ENCODE measurements at places on chromosomes 2 and 18. TPM values are rescaled to one million over a fixed set of nuclear protein-coding genes. Genes with fewer than 3 reads are reported as not detected.

GPR55 gene
- polyA plus RNA-seq = not detected

LIPG gene
- polyA plus RNA-seq = 6.8 TPM

ZSCAN30 gene
- polyA plus RNA-seq = 49.8 TPM

PJVK gene
- polyA plus RNA-seq = 3.2 TPM

RNF125 gene
- polyA plus RNA-seq = 18.6 TPM

NT5C1B gene
- polyA plus RNA-seq = 0.19 TPM

HAAO gene
- polyA plus RNA-seq = 28.5 TPM

MPV17 gene
- polyA plus RNA-seq = 51.3 TPM

ATG9A gene
- polyA plus RNA-seq = 28.7 TPM

CARF gene
- 14.6 TPM for polyA plus RNA-seq

FSHR gene
- not detected for polyA plus RNA-seq

B3GNT7 gene
- 0.33 TPM for polyA plus RNA-seq

NEURL3 gene
- 0.37 TPM for polyA plus RNA-seq

SERPINB5 gene
- polyA plus RNA-seq = 5.9 TPM

DNA sequence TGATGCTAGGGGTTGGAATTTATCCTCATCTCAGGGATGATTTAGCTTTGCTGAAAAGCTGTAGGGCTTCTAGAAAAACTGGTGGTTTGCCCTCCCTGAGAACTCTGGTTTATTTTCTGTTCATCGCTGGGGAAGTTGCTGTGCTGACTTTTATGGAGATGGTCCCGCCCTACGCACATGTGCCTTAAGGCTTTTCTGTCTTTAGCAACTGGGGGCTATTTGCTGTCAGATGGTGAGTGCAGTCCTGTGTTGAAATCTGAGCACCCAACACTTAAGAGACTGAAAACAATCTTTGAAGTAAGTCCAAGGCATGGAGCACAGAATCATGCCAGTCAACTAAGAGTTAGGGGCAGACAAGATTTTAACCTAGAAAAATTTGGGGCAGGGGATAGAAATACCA, 2148.4 kb upstream of the CELF4 start:
- no peak for DNase-seq

DNA sequence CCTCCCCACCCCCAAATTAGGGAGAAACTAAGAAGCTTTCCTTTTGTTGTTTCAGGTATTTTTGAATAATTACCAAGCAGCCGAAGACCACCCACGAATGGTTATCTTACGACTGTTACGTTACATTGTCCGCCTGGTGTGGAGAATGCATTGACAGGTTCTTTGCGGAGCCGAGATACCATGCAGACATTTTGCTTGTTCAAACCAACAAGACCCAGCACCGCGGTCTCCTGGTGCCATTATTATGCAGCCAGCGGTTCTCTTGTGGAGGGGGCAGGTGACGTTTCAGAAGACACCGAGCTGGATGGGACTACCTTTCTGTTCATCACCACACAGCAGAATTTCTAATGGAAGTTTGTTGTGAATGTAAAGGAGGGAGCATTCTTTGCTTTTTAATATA, 43.4 kb downstream of the BCL2L11 start:
- DNase-seq = no peak

DNA sequence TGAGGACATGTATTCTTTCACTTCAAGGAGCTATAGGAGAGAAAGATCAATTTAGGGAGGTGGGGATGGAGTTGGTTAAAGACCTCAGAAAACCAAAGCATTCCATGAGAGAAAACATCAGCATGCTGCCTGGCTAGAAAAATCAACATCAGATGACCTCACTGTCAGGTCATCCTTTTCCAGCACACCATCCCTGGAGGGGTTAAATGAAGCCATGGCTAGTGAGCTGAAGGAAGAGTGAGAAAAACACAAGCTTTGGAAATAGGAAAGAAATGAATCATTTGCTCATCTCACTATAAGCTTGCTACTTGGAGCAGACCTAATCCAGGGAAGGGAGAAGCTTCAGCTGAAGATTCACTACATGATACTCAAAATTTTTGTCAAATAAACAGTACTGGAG, 109.5 kb upstream of the ITGB6 start:
- no peak for DNase-seq

DNA sequence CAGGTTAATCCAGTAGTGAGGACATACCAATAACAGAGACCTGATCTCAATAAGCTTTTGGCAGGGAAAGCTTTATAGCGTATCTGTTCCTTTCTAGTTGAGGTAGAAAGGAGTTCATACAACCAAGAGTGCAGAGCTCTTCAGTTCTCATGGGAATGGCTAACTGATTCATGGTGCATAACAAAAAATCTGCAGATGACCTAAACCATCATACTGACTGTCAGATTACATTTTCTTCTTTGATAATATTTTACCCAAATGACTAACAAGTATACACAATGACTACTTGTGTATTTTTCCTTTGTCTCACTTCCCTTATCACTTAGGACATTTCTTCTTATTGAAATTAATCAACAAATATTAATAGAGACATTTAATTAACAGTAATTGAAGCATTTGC, 140.0 kb upstream of the SERTAD2 start:
- DNase-seq = no peak

DNA sequence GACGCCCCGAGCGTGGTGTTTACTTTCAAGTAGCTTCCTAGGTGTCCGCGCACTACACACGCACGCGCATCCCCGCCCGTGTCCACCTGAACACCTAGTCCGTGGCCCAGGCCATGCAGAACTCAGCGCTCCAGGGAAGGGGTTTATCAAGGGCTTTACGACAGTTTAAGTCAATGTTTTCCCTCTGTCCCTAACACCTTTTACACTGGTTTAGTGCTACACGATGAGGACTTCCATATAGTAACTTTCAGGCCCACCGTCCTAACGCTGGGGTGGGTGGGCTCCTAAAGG, 1.4 kb upstream of the BCL2 start:
- DNase-seq = no peak

DNA sequence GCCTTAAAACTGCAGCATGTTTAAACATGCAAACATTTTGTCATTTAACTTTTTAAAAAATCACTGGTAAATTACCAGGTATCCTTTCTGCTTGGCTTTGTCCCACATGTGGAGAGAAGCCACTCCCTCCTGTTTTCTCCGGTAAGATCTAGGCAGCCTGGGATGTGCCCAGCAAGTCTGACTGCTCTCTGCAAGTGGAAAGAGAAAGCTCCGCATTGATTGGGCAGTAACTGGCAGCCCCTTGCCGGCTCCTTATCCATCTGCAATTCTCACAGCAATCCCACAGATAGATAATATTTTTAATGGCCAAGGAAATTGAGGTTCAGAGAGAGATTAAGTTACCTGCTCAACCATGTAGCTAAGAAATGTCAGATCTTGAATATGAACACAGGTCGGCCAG, 136.1 kb downstream of the TMEM200C start:
- DNase-seq = no peak

GRCh38 chr2:143357966-143358365, 228.7 kb downstream of the ARHGAP15 start:
- DNase-seq = peak; percentile 7

GRCh38 chr2:237772513-237772912, 26.1 kb upstream of the RBM44 start:
- no peak for DNase-seq

GRCh38 chr2:86372641-86373502, 35.4 kb upstream of the REEP1 start:
- DNase-seq = no peak

DNA sequence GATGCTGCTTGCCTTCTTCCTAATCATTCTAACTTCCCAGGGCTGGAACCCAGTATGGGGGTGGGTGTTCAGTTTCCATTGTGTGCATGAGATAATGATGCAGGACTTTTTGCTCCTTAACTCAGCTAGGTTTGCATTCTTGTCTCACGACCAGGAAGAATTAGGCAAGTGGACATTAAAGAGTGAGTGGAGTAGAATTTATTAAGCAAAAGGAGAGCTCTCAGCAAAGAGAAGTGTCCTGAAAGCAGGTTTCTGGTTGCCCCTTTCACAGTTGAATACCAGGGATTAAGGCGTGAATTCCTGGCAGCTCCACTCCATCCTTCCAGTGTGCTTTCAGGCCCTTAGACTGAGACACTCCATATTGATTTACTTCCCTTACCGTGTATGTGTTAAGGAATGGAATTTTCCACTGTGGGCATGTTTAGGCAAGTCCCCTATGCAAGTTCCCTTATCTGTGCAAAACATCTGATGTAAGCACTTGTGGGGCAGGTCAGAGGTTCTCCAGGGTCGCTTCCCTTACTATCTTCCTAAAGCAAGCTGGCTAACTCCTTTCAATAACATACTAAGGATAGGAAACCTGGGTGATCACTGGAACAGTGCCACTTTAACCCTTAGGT, 126.5 kb downstream of the GPR39 start:
- DNase-seq = no peak

DNA sequence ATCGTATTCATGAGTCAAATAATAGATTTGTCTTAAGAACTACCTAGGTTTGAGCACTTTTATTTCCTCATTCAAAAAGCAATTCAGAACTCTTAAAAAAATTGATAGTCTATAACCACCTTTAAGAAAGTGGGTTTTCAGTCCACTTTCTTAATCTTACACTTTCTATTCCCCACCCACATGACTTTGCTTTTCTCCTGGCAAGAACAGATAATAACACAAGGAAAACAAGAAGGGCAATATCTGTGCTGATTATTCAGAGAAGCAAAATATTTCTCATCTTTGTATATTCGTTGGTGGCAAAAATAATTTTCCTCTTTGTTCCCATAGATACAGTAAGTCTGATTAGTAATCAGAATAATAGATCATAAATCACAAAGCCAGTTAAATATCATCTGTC, 130.6 kb upstream of the DNAJC10 start:
- no peak for DNase-seq

DNA sequence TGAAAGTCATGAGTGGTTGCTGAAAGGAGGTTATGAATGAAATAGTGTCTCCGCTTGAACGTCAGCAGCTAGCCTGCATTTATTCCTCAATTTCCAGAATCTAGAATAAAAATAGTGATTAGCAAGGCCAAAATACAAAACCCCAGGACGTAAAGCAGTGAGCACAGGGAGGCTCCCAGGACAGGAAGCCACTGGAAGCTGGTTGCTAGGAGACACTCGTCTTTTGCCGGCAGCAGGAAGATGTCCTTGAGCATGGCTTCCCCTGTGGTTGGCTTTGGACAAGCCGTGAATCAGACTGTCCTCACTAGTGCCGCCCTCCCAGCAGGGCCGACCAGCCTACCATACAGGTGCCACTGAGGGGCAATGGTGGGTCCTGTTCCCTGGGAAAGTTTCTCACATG, 374.4 kb downstream of the MTX2 start:
- no peak for DNase-seq

DNA sequence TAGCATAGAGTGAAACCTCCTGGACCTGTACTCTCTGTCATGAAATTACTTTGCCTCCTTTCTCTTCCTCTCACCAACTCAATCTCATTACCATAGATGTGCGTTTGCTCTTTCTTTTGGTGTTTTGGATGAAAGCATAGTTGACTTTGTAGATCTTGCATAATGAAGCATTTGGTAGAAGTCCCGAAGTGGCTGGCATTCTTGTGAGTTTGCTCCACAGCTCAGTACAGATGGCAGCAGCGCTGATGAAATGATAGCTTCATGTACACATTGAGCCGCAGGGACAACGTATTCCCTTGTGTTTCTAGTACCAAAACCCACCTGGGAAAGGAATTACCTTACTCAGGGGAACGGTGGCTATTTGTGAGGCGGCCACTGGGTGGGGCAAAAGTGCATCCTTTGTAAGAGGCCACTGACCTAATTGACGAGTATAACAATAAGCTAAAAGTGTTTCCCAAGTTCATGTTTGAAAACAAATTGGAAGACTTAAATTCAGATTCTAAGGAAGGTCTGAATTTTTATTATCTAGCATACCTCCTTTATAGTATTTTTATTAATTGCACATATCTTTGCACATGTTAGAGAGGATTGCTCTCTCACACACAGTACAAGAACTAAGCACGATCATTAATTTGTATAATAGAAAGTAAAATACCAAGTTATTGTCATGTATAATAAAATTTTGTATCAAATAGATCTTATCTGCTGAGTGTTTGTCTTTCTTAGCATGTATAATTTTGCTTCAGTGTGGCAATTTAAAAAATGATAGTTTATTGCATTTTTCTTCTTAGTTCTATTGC, 25.4 kb upstream of the CDH7 start:
- DNase-seq = no peak

- no peak for DNase-seq
Measured at GRCh38 chr2:107595285-107595684, 231.4 kb upstream of the RGPD4 start.

GRCh38 chr2:203960811-203961210, 24.2 kb downstream of the ICOS start:
- DNase-seq = no peak

- no peak for DNase-seq
Measured at GRCh38 chr2:217479566-217479965, 523.2 kb downstream of the TNS1 start.

GRCh38 chr2:181142514-181142913, 162.1 kb downstream of the UBE2E3 start:
- no peak for DNase-seq

DNA sequence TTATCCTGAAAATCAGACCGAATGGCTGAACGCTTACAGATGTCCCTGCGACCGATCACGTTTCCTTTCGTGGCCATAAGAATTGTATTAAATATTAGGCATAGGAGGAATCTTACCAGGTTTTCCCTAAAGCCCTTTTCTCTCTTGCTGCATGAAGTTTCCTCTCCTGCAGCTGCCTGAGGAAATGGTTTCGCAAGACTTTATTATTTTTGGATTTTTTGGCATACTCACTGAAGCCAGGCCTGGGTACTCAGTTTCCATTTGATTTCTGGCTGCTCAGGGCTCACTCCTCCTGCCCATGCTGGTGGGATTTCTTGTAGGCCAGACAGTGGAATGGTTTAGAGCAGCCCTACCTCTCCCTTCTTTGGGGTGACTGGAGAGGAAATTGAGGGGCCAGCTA, 114.0 kb downstream of the KLHL29 start:
- DNase-seq = no peak

DNA sequence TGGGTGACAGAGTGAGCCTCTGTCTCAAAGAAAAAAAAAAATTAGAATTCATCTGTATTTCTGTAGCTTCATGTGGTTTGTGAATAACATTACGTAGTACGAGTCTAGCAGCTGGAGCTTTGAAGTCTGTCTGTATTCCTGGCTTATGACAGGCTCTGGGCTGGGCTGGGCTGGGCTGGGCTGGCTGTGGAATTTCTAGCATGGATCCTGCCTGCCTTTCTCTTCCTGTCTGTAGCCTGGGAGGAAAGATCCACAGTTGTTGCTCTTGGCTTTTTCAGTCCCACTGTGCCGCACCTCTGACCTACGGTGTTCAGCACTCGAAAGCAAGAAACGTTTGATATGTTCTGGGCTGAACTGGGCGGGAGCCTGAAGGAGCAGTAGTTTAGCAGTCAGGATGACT, 55.4 kb downstream of the BOLA3 start:
- peak; percentile 13 for DNase-seq

DNA sequence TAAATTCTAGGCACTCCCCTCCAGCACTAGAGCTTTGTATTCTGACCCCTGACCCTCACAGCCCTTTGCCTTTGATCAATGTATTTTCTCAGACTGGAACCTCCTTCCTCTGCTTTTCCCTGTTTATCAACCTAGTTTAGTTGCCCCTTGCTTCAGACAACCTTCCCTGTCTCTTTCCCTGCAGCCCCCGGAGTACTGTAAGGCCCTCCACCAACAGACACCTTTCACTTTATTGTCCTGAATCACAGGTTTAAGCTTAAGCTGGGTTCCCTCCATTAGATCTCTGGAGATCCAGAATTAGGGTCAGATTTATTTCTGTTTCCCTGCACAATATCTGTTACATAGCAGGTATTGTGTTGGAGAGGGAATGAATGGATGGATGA, 140.2 kb downstream of the DDX1 start:
- no peak for DNase-seq

- no peak for DNase-seq
Measured at GRCh38 chr2:227813562-227814353, at the start of gene CCL20. CCL20 (plus strand) TSS chr2:227813842; CDS start chr2:227813912, 70 bp downstream.

All from muscle of arm (tissue), 14 donors.